ENCODE measurements at places on chromosomes 16 and 17.
A peak's percentile ranks its signal among the peaks of the same experiment; 100 is the strongest.

DNA sequence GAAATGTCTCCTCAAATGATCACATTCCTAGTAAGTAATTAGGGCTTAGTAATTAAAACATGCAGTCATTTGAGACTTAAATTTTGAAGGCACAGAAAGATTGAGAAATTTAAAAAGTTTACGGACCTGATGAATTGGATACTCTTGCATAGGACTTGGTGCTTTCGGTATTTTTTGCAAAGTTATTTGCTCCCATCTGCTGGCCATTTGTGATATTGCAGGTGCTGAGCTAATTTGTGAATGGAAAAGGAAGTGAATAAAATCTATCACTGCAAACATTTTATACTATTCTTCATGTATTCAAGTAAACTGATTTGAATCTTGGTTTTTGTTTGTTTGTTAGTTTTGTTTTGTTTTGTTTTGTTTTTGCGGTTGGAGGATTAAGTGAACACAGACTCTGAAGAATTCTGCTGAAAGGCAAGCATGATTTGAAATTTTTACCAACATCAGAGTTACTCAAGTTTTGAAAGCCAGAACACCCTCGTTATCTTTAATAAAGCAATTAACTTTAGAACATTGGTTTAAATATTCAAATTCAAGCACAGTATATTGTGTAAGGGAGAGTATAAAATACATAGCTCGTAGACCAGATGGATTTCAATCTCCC is 689.5 kb upstream of the RBFOX1 start:
- DNase-seq: peak; percentile 62

DNA sequence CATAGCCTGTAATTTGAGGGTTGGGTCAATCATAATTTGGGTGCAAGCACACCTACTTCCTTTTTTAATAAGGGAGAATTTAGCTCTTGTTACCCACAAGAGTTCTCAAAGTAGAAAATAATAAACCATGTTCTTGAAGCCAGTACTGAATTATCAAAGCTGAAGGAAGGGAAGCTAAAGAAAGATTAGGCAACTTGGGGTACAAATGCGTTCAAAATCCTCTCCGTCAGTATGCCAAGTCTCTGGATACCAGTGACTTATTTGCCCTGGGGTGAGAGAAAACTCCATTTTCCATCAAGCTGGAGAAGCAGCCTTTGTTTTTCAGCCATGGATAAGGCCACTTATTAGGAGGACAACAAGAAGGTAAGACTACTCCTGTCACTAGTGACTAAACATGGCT is 23.5 kb upstream of the DHRS13 start:
- no peak for DNase-seq

DNA sequence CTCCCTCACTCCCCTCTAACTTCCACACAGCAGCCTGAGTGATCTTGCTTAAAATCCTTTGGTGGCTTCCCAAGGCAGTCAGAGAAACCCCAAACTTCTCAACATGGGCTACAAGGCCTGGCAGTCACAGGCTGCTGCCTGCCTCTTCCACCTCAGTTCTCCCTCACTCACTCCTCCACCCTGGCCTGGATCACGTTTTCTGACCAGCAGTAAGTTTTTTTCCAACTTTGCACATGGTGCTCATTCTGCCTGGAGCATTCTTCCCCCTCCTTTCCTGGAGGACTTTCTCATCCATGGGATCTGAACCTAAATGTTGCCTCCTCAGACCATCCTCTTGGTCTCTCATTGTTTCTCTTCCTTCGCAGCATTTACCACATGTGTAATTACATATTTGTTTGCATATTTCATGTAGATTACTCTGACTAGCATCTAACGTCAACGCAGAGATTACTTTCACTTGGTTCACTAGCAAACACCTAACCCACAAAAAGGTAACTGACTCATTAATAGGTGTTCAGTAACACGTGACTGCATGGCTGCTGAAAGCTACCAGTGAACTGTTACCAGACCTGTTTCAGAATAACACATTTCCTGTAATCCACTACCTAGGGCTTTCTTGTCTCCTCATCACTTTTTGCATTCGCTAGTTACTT is 17.1 kb downstream of the GNA13 start:
- DNase-seq: no peak

DNA sequence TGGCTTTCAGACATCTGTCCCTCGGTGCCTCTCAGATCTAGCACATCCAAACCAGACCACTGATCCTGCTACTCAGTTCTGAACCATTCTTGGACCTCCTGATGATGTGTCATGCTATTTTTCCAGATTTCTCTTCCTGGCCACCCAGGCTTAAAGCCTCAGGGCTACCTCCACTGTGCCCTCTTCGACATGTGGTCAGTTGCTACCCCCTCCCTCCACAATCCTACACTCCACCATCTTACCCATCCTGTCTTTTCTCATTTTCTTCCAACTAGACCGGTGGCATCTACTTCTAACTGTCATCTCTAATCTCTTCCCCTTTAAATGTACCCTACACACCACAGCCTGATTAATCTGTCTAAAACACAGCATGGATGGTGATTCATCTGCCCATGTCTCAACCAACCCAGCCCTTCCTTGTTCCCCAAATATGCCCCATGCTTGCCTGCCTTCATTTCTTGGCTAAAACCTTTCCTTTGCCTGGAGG is 478.6 kb downstream of the SLC39A11 start:
- DNase-seq: no peak

DNA sequence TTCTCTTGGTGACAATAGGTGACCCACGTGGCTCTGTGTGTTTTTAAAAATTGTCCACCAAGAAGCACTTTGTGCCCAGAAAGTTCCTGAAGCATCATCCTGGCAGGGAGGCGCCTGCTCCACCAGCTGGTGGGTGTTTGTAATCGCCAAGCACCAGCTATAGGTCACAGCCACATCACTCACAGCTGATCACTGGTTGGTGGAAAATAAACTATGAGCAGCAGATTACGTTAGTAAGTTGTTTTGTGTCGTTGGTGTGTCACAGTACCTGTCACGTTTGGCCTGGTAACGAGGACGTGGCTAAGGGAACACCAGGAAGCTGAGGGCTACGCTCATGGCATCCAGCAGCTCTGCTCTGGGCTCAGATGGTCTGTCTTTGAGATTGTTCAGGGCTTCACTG is 10.1 kb downstream of the MRM3 start:
- no peak for DNase-seq

GRCh38 chr17:39548494-39549225 is 59.1 kb downstream of the NEUROD2 start:
- DNase-seq: no peak

DNA sequence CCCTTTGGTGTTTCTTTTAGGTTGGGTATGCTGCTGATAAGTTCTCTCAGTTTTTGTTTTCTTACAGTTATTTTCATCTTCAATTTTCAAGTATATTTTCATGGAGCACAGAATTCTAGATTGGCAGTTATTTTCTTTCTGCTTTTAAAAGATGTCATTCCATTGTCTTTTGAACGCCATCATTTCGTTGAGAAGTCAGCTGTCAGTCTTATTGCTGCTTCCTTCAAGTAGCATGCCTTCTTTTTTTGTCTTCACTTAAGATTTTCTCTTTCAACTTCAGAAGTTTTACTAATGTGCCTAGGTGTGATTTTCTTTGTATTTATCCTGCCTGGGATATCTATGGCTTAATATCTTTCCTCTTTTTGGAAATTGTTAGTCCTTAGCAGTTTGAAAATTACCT is 262.2 kb upstream of the PMFBP1 start:
- no peak for DNase-seq

DNA sequence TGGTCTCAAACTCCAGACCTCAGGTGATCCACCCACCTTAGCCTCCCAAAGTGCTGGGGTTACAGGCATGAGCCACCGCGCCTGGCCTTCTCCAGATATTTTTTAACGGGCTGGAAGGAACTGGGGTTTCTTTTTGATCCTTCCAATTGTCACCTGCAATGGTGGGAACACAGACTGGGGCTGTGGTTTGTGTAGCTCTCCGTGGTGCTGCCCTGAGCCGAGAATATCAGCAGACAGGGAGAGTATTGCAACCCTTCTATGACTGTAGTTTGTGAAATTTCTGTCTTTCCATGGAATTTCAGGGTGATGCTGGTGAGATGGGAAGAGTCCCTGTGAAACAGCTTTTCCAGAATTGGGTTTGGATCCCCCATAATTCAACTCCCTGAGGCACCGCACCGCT is 263.5 kb downstream of the ENGASE start:
- DNase-seq: no peak

DNA sequence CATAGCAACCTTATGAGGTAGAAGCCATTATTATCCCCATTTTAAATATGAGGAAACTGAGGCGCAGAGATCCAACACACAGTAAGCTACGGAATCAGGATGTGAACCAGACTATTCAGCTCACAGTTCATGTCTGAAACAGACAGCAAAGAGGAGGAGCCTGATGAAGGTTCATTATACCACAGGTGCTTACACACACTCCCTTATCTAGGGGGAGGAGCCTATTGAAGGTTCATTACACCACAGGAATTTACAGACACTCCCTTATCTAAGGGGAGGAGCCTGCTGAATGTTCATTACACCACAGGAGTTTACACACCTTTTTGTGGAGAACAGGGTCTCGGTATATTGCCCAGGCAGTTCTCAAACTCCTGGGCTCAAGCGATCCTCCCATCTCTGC is 21.9 kb downstream of the C16orf95 start:
- no peak for DNase-seq

DNA sequence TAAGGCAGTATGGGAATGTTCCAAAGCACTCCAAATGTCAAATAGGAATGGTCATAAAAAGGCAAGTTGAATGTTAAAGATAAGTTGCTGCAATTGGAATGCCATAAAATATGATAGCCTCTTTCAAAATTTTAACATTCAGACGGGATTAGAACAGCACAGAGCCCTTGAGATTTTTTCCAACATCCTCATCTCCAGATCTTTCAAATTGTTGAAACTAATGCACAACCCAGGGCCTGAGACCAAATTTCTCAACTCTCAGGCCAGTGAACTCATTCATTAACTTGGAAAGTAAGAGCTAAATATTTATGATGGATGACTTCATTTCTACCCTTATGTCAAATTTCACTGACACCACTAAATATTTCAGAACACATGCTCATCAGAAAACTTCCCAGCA is 346.5 kb upstream of the XYLT1 start:
- no peak for DNase-seq

DNA sequence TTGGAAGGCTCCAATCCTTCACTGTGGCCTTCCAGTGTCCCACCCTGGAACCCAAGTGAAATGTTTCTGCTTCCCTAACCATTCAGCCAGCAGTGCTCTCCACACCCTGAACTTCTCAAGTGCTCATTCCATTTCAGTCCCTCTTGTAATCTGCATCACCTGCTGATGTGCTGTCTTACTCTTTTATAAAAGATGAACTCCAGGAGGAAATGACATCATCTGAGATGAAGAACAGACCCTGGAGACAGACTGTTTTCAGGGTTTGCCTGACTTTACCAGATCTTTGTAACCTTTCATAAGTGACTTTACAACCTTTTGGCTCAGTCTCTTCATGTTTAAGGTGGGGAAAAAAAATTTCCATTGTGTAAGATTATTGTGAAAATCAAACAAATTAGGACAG is 61.3 kb downstream of the CNTNAP4 start:
- no peak for DNase-seq

- DNase-seq: no peak
These were observed 3.0 kb downstream of the PRR29 start for GRCh38 chr17:64001091-64001579.

- DNase-seq: no peak
These were observed 343.2 kb upstream of the MAF start for GRCh38 chr16:79943736-79944135.

- no peak for DNase-seq
These were observed 157.9 kb downstream of the WWOX start for GRCh38 chr16:78257376-78257728.

- DNase-seq: no peak
These were observed 5.6 kb downstream of the CUEDC1 start for GRCh38 chr17:57949649-57950048.

DNA sequence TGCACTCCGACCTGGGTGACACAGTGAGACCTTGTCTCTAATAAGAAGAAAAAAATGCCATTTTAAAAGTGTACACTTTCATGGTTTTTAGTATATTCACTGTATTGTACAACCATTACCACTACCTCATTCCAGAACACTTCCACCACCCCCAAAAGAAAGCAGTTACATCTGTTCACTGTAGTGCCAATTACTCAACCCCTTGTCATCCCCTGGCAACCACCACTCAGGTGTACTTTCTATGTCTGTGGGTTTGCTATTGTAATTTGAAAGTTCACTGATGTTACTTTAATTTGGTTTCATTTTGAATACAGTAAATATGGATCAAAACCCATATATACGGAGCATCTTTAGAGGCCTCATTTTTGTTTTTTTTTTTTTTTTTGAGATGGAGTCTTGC is 6.1 kb downstream of the ZG16 start:
- no peak for DNase-seq

GRCh38 chr16:88578446-88579313 is 8.5 kb downstream of the ZC3H18 start:
- DNase-seq: no peak

GRCh38 chr16:18800775-18801144 is 589 bp downstream of the ARL6IP1 start:
- DNase-seq: no peak

GRCh38 chr16:72825912-72826621 is 221.9 kb downstream of the ZFHX3 start:
- no peak for DNase-seq

GRCh38 chr16:77328274-77328673 is 106.6 kb downstream of the ADAMTS18 start:
- no peak for DNase-seq

DNA sequence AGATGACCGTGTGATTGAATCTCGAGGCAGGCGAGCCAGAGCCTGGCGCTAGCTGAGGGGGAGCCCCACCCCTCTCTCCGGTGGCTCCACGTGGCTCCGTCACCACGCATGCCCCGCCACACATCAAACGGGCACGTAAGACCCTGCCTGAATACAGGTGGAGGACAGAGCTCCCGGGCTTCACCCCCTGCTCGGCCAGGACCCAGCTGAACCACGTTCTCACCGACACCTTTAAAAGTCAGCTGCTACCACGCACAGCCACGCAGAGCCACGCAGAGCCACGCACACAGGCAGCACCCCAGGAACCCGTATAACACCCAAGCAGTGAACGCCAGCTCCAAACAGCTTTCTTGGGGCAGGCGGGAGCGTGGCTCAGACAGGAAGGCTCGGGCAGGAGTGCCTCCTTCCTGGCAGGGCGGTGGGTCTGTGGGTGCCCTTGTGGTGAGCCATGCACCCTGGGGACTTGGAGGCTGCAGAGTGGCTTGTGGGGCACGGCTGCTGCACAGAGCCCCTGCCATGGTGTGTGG is 4.4 kb downstream of the TMEM204 start:
- no peak for DNase-seq

DNA sequence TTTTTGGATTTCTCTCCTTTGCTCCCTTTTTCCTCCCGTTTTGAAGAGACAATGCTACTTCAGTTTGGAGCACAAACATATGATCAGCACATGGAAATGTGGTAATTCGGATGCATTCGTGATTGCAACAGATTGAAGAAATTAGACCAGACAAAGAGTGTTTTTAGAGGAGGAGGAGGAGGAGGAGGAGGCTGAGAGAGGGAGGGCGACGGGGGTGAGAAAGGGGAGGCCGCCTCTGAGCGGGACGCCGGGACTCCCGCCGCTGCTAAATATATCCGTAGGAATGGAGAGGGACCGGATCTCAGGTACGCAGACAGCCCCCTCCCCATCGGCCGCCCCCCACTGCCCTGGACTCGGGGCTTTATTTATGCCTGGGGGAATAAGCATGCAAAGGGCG is 179.3 kb downstream of the SEC14L1 start:
- DNase-seq: no peak

All from C1 segment of cervical spinal cord (tissue), 14 donors.